ENCODE measurements at places on chromosomes 2 and 18. TPM values are rescaled to one million over a fixed set of nuclear protein-coding genes. Genes with fewer than 3 reads are reported as not detected.
A peak's percentile ranks its signal among the peaks of the same experiment; 100 is the strongest.

Gene MEIS1
- total RNA-seq = 3.3 TPM

- DNase-seq = no peak
Measured at GRCh38 chr2:183487326-183487725, 363.1 kb downstream of the NUP35 start.

GRCh38 chr2:237889811-237890210, 30.4 kb downstream of the RAMP1 start:
- DNase-seq = no peak

- DNase-seq = peak; percentile 95
Measured at GRCh38 chr2:118668431-118669424, 178.7 kb downstream of the EN1 start.

DNA sequence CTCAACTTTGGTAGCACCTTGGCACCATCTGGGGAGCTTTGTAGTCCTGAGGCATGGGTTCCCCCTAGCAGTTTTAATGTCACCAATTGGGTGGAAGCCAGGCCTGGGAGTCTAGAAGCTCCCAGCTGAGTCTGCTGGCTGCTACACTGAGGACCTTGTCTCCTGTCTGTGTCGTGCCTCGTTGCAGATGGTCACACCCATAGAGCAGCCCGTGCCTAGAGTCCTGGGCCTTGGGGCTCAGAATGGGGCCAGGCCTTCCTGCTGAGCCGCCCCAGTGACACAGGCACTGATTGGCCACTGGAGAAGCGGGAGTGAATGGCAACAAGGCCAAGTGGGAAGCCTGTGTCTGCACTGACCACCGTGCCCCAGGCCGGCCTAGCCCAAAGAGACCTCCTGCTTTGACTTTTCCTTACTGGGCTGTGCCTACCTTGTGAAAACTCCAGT, 113.2 kb downstream of the SH3RF3 start:
- no peak for DNase-seq

DNA sequence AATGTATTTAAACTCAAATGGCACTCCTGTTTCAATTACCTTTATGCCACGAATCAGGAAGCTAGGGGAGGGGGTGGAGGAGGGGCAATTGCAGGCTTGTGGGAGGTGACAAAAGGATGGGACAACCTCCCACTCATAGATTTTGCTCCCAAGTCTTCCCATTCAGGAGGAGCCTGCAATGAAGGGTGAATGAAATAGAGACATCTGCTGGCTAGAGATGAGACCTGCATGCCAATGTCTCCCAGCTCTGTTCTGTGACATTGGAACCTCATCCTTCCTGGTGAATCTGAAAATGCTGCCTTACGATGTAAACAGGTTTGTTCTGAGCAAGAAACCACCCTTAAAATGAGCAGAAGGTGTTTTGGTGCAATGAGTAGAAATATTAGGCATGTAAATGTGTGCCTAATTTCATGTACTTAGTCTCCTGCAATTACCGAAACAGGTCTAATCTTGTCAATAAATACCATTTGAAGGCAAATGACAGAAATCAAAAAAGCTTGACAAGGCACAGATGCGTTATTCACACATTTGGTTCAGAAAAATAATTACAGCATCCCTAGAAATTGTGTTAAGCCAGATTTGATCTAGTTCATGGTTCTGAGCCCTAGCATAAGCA, 2.7 kb upstream of the PID1 start:
- DNase-seq = peak; percentile 85

- peak; percentile 95 for DNase-seq
Measured at GRCh38 chr2:84807063-84807485, 73.8 kb downstream of the TRABD2A start.

Measured in LHCN-M2 (cell line).